Caco-2 (cell line): ENCODE measurements at places on chromosomes 11 and 22. TPM values are rescaled to one million over a fixed set of nuclear protein-coding genes. Genes with fewer than 3 reads are reported as not detected.

DNA sequence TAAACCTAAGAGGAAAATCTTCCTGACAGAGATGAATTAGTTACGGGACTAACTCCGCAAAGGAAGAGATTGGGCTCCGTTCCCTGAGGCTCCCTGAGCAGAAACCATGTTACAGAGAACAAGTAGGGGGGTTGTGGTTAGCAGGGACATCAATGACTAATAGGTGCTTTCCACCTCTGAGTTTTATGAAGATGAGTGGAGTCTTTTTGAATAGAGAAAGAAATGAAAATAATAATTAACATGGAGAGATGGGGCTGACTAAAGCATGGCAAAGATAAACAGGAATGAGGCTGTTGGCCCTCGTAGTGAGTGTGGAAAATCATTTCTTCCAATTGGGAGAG is 47.5 kb upstream of the PICALM start:
- no peak for DNase-seq

CADM1 gene
- total RNA-seq, result 440 and 534 TPM in 2 replicates

DNA sequence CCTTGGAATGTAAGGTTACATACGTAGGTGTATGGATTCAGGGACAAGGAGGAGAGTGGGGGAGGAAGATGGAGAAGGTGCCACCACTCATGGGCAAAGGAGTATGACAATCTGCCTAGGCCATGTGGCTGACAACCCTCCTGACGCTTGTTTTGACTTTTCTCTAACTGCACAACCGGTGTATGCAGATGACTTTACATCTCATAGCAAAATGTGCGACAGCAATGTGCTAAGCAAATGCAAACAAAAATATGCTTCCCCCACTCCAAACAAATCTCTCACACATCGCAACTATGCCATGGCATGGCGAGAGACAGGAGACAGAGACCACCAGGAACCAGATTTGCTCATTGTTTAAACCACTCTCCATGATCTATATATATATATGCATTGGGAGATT is 191.8 kb downstream of the BLID start:
- no peak for DNase-seq

DNA sequence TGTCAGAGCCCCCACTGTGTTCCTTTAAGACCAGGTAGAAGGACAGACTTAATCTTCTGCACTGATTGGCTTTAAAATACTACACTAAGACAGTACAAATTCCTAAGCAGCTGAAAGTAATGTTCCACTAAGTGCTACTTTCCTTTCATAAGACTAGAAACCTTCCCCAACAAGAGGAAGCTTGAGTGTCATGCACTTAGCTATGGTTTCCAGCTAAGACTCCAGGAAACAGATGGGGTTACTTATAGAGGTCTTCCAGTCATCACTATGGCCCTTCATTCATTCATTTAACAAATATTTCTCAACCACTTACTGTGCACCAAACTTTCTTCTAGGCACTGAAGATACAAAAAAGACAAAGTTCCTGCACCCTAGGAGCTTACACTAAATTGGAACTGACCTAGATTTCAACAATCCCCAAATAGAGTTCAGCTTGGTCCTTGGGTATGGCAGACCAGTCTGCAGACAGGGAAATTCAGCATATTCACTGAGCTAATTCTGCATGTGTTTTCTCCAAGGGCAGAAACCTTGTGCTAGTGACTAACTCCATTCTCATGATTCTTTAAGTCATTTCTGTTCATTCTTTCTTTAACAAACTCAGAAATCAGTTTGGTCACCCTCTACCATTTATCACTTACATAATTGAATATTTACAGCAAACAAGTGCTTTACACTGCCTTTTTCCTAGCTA is 178.4 kb upstream of the MTNR1B start:
- DNase-seq, result no peak
